ENCODE measurements at places on chromosomes 11 and 22.

- no peak for DNase-seq
Observed at GRCh38 chr22:18013436-18013835, 10.9 kb downstream of the MICAL3 start.

- DNase-seq: no peak
Observed at GRCh38 chr11:528166-528814, 7.1 kb downstream of the HRAS start.

DNA sequence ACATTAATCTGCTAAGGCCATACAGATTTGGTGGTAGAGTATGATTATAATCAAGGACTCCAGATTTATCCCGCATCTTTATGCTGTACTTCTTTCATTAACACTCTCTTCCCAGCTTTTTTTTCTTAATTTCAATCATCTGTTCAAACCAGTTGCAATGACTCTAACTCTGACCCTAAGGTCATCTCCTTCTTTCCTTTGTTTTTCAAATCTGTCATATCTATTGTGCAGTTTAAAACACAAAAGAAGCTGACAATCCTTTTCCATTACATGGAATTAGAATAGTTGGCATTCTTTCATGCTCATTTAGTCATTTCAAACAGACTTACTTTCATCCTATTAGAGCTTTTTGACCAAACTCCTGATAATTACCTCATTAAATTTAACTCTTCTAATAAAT lies 53.6 kb upstream of the GRM5 start:
- DNase-seq: no peak

GRCh38 chr11:17036666-17037658 lies 22.7 kb upstream of the PLEKHA7 start:
- no peak for DNase-seq

DNA sequence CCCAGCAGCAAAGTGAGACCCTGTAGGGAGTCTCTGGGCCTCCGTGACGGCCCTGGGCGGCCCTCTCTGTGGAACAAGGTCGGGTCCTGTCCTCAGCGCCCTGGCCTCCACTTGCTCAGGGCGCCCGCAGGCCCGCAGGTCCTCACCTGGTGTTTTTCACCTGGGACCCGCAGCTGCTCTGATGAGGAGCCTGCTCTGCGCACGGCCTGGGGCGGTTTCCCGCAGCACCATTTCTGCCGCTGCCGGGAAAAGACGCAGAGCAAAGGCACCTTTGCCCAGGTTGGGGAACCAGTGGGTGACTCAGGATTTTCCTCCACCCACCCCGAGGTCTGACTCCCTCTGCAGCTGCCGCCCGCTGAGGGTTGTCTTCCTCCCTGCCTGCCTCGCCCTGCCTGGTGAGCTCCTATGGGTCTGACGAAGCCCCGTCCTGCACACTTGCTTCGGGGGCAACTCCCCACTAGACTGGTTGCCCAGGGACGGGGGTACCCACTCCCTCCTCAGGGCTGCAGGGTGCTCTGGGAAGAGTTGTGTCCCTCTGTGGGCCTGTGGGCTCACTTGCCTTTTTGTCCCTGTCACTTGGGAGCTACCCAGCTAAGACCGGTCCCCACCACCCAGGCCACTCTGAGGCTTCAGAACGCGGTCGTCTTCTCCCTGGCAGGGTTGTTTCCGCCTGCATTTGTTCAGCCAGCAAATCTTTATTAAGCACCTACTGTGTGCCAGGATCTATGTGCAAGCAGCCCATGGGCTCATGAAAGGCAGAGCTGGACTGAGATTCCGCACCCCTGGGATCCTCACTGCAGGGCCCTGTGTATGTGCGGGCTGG lies 89.5 kb downstream of the KCNQ1 start:
- no peak for DNase-seq

- DNase-seq: no peak
Observed at GRCh38 chr11:33530815-33531214, 169.8 kb downstream of the C11orf91 start.

Measured in iPS DF 6.9 (cell line).